NCI-H1436 treated with DMSO at 0.1 percent for 48 hours (cell line): ENCODE measurements at places on chromosomes 4 and X.
A peak's percentile ranks its signal among the peaks of the same experiment; 100 is the strongest.

DNA sequence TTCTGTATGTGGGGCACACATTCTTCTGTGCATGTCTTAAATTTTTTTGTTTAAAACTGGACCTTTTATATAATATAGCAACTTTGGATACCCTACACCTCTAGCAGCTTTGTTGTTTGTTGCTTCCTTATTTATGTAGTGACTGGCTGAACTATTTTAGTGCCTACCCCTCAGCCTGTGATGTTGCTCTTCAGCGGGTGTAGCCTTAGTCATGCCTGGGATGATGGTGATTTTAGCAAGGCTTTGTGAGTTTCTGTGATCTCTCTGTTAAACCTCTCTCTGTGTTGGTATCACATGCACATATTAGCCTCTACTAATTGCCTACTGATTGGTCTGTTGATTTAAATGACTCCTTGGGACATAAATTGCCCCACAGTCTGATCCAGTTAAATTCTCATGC is 22.8 kb downstream of the USP9X start:
- DNase-seq: no peak

- DNase-seq: no peak
Observed at GRCh38 chr4:170093973-170094535, 4.3 kb upstream of the AADAT start.

- DNase-seq: no peak
Observed at GRCh38 chr4:3679851-3680311, 86.3 kb upstream of the ADRA2C start.

- DNase-seq: no peak
Observed at GRCh38 chr4:43242606-43243005, 350.1 kb downstream of the GRXCR1 start.

GRCh38 chr4:47654972-47655693 is 170.1 kb downstream of the ATP10D start:
- no peak for DNase-seq

GRCh38 chrX:24026432-24026831 is 554 bp downstream of the KLHL15 start:
- DNase-seq: no peak

DNA sequence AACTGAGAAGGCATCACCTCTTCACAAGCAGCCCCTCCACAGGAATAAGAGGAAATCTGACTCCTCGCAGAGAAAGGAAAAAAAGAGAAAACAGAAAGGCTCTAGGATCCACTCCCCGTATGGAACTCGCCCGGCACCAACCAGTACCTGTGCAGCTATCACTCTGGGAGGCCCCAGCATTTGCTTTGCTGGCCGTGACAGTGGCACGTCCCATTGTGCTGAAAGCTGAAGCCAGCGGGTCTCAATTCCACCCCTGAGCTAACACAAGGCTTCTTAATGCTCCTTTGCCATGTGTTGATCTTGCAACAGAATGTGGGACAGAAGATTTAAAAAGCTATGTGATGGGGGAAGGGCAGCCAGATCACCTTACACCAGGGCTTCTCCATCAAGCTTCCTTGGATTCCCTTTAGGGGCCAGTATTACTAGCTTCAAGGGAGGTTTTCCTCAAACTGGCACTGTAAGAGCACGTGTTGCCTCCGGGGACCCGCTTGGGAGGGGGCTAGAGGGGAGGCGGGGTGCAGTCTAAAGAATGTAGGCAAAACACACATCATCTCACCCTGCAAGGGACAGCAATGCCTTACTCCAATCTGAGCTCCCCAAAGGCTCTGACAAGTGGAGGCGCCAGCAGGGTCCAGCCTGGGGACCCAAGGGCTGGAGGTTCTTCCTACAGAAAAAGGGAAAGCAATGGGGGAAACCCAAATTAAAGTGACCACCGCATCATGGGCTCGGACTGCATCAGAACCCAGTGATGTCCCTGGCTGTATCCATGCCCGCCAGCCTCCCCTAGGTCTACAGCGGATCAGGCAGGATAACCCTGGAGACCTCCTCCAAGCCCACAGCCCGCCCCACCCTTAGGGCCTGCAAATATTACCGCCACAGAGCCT is 1.2 kb downstream of the USP46 start:
- DNase-seq: no peak

GRCh38 chrX:18682979-18683387 is 11.1 kb upstream of the RS1 start:
- DNase-seq: no peak

DNA sequence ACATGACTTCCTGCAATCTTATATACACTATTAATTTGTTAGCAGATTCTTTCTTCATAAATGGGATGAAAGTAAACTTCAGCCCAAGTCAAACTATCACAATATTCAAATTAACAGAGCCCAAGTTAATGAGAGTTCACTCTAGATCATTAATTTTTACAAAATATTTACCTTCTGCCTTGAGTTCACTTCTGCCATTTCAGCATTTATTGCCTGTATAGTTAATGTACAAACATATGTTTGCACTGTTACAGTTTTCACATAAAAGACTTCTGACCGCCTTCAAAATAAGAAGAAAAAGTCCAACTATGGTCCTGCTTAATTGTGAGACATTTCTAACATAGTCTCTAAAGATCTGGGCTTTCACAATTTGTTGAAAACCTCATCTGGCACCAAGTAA is 46.9 kb downstream of the GPC3 start:
- DNase-seq: no peak

GRCh38 chr4:174316954-174317353 is 33.2 kb downstream of the CEP44 start:
- no peak for DNase-seq

- no peak for DNase-seq
Observed at GRCh38 chr4:168637872-168638756, 141.3 kb downstream of the PALLD start.

GRCh38 chr4:88033309-88033708 is 25.9 kb downstream of the PKD2 start:
- no peak for DNase-seq

GRCh38 chr4:15333692-15334633 is 93.9 kb upstream of the C1QTNF7 start:
- no peak for DNase-seq

DNA sequence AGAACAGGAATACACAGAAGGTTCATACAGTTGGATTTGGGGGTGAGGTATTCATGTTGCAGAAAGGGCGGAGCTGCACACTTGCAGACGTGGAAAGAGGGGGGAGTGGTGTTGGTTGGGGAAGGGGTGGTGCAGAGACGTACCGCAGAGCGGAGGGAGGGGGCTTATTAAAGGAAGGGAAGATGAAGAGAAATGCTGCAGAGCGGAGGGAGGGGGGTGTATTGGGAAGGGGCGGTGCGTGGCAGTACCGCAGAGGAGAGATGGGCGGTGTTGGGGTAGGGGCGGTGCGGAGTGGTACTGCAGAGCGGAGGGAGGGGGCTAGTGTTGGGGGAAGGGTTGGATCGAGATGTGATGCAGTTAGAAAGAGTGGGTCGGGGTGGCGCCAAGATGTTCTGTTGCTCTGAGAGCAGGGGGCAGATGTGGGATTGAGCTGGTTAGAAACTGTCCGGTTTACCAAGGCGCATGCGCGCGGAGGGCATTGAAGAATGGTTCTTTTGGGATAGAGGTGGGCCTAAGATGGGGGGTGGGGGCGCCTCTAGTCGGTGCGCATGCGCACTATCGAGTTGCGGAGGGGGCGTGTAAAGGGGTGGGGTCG is 900 bp downstream of the TRO start:
- peak; percentile 42 for DNase-seq

GRCh38 chr4:168474660-168475320 is 5.5 kb downstream of the DDX60L start:
- DNase-seq: no peak

DNA sequence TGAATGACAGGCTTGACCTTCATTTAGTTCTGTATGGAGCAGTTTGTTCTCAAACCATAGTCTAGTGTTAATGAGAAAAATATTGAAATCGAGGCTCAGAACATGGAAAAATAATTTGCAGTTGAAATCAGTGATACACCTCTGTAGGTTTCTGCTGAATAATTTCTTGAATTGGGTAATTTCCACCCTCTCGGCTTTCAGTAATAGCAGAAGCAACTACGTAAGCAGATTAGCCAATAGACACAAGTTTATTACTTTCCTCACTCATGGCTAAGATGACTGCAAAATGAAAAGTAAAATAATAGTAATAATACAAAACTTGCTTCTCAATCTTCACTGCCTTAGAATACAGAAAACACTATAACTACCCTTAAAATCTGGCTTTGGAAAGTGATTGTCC is 46.0 kb downstream of the USP38 start:
- no peak for DNase-seq

- DNase-seq: no peak
Observed at GRCh38 chrX:95974890-95975289, 709.8 kb upstream of the DIAPH2 start.

- no peak for DNase-seq
Observed at GRCh38 chr4:158588777-158589176, 67.1 kb downstream of the RXFP1 start.

- no peak for DNase-seq
Observed at GRCh38 chr4:27007507-27007906, 146.9 kb downstream of the STIM2 start.

DNA sequence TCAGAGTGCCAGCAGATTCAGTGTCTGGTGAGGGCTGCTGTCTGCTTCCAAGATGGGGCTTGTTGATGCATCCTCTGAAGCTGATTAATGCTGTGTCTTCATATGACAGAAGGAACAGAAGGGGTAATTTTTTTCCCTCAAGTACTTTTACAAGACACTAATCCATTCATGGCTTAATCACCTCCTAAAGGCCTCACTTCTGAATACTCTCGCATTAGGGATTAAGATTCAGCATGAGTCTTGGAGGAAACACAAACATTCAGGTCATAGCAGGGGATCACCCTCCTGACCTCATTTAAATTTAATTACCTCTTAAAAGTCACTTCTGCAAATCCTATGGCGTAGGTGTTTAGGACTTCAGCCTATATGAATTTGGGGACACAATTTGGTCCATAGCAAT is 1145.5 kb upstream of the PCDH10 start:
- DNase-seq: no peak

DNA sequence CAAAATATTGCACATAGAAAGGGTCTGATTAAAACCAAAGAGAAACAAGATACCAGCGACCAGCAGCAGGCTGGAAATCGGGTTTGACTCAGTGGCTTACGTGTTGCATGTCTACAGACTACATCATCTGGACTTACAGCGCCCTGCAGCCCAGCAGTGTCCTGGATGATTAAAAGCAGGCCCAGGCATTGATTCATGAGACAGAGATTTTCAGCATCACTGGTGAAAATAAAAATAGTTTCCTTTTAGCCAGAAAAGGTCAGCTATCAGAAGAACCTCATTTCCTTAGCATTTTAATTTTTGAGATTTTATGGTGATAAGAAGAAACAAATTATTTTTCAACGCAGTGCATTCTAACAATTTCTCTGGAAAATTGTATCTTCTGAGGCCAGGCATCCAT is 190.6 kb downstream of the PTTG2 start:
- DNase-seq: no peak

DNA sequence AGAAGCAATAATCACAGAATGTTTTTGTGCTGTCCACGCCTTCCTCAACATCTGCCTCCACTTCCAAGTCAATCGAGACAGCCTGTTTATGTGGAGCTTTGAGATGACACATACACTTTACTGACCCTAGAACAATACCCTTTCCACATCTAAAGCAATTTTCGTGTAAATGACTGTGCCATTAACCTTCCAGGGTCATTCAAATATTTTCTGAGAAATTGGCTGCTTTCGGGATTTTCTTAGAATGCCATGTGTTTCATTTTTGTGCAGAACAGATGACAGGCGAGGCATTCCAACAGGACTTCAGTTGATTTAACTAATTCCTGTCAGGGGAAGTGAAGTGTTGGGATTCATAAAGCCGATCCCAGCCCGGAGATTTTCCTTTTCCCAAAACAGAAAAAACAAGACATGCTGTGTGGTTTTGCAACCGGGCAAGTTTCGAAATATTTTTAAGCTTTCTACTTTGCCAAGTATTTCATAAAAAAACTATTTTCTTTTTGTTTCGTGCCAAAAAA is 73.9 kb downstream of the SORBS2 start:
- no peak for DNase-seq

- no peak for DNase-seq
Observed at GRCh38 chrX:87634361-87634760, 116.8 kb downstream of the KLHL4 start.

DNA sequence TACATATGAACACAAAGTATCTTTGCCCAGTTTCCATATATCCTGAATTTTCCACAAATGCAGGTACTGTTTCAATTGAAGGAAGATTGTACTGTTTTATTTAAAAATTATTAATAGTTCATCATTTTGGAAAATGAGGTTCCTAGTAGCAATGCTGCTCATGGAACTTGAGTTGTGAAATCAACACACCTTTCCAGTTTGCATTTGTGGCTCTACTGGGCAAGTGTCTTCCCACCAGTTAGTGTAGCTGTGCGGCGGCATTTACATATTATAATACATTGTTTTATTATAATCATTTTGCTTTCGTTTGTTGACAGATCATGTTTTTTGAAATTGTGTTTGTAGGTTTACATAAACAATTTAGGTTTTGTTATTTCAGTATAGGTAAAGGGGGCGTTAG is 2.0 kb upstream of the DDX3X start:
- no peak for DNase-seq

DNA sequence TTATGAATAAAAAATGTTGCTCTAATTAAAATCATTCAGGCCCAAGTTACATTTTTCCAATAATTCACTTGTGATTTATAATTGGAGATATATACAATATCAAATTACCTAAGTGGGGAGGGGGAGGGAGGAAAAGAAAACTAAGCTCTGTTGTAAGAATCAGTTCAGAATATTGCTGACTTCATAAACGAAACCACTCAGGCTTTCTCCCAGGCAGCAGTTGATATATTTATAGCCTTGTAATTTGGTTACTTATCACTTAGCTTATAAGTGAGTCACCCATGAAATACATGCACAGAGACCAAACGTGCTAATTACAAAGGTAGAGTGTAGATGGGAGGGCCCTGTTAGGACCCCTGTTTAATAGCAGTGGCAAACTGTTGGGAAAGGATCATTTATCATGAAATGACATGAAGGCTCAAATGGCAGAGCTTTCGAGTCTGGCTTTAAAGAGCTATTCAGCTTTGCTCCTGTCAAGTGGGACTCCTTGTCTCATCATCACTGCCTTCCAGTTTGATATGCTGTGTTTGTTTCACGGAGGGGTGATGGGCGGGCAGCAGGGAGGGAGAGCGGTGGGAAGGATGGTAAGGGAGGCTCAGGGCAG is 105.6 kb upstream of the PGRMC2 start:
- DNase-seq: peak; percentile 98

GRCh38 chrX:154327038-154327820 is 31.6 kb downstream of the TKTL1 start:
- DNase-seq: no peak
